ENCODE measurements at places on chromosomes 5 and 9. TPM values are rescaled to one million over a fixed set of nuclear protein-coding genes. Genes with fewer than 3 reads are reported as not detected.

TARS1 gene
- total RNA-seq: 307 TPM

GRIN3A gene
- not detected for total RNA-seq

DNA sequence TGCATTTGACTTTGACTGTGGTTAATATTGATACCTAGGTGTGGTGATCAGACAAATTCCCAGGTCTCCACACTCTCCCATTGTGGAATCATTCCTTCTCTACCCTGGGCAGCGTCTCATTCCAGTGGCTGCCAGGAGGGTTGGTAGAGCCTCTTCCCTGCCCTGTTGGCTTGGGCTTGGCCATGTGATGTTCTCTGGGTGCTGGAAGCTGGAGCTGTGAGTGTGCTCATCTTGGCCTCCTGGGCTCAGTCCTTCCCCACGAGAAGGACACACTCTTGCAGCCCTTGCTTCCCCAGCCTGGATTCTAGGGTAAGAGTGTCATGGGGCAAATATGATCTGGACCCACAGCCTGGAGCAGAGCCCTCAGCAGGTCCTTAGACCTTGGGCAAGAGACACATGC, 167.2 kb upstream of the IRX4 start:
- no peak for DNase-seq

DNA sequence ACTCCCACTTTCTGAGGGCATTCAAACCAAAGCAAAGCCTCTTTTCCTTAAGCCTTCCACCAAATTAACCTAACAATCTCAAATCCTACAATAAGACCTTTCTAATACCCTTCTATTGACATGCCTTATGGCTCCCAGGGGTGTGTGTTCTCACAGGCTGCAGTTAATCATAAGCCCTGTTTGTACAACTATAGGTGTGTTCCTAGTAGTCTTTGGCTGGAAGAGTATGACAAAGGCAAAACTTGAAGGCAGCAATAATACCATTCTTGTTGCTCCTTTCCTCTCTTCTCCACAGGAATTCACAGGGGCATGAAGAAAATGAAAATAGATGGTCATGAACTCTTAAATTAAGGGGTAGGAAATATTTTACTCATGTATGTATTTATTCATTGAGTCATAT, 10.9 kb upstream of the FBXO38 start:
- no peak for DNase-seq

DNA sequence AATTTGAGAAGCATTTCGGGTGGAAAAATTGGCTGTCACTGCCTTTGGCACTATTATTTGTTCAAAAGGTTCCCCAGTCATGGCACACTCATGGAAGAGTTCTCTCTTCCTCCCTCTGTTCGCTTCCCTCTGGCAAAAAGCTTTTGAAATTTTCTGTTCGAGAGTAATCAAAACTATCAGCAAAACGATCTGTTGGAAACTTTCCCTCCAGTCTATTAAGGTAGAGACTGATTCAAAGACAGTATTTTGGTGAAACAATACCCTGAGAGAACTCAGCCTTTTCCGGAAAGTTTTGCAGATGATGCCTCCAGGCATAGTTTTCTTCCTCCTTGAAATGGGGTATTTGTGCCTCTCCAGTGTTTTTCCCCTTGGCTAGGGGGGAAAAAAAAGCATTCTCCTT, 3.6 kb upstream of the LPAR1 start:
- no peak for DNase-seq

RMRP gene
- total RNA-seq: 4,639 TPM

CAMK2A gene
- total RNA-seq: 0.02 TPM

DNA sequence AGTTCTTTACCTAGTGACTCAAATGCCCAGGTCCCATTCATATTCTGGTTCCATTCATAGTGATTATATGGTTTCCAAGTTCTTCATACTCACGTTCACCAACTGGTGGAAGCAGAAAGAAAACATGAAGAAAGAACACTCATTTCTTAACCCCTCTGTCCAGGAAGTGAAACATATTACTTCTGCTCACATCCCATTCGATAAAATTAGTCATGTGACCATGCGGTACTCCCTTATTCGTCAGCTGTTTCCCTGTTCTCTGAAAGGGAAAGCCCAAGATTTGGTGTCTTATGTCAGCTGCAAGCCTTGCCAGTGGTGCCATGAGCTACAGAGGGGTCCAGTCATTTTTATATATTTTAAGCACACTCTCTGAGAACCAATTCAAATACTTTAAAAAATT, 387.0 kb upstream of the DMAC1 start:
- peak; percentile 10 for DNase-seq

GRCh38 chr5:90909940-90910339, 351.3 kb downstream of the ADGRV1 start:
- no peak for DNase-seq

DNA sequence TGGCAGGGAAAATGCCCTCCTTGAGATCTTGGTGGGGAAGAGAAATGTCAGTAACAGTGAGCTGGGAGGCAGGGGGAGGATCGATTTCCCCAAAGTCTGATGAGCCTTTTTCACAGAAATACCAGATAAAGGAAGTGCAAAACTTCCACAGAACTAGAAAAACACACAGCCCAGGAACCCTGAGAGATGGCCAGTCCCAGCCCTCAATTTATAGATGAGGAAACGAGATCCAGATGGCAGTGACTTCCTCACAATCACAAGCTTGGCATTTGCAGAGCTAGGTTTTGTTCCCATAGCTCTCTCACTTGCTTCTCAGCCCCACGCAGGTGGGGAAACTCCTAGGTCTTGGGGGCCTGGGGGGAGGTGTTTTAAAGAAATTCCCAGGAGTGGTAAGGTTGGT, 3.8 kb upstream of the GGTA1 start:
- DNase-seq: no peak

DNA sequence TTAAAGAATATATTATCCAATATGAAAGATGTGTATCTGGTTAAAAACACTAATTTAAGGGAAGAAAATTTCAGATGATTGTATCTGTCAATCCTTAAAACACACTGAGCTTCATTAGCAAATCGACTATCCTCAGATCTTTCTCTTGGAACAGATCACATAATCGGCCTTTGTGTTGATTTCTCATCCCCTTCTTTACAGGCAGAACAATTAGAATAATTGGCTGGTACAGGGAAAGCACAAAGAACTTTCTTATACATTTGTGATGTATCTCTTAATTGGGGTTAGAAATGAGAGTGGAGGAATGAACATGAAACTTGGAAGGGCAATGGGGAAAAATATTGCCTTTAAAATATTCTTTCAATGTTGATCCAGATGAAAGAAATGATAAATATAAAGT, 662.1 kb downstream of the TLE4 start:
- DNase-seq: no peak
